ENCODE measurements at places on chromosomes 5 and 9.

DNA sequence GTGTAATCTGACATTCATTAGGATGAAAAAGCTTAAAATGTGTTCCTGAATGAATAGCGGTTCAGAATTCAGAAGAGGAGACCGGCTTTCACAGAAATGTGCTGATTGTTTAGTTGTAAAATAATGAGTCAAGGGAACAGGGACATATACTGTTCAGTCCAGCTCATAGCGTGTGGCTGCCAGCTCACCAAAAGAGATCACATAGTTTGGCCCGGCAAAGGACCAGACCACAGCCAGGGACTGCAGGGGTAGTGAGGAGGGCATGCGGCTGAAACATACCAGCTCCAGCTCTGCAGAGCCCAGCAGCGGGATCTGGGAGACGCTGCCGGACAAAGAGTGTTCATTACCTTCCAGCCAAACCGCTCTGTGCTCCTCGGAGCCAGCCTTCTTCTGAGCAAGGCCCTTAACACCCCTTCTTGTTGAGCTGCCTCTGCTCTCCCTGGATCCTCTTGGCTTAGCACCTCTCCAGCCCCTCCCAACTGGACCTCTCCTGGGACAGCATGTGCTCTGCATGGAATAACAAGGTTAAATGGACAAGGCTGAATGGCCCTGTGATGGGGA lies 116.8 kb upstream of the CNTLN start:
- peak; percentile 99 for DNase-seq

DNA sequence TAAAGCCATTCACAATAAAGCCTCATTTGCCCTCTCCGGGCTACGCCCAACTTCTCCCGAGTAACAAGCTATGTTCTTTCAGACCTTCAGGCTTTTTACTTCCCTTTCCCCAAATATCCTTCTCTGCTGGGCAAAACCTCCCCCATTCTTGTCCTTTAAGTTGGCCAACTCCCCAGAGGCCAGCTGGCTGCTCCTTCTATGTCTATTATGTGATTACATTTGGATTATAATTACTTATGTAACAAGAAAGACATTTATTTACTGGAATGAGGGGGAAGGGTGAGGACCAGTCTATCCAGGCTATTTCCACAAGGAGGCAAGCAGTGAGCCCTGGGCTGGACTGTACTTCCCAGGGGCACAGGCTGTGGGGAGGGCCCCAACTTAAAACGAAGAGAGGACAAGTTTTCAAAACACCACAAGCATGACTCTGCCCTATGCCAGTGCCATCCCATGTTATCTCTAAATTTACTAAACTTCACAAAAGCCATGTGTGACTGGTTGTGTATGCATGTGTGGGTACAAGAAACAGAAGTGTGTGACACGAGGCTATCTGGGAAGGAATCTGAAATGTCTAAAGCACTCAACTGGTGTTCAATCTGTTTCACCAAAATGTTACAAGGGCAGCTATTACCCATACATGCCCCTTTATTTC lies 84.5 kb downstream of the GNAQ start:
- no peak for DNase-seq

DNA sequence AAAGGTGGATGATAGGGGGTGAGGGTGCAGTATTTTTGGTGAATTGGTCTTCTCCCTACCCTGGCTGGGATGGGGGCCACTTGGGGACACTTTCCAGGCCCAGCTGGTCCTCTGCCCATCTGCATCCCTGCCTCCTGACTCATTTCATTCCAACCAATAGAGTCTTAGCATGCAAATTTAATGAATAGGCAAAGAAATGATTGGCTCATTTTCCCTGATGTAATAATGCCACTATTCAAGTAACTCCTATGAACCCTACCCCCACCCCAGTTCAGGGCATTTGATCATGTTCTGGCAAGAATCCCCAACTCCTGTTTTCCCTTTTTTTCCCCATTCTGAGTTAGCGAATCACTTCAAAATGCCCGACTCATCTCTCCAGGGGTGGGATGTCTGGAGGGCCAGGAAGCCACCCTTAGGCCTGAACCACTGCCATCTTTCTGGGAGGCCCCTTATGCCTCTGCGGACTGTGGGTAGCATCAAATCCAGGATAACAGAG lies 56.7 kb downstream of the PCDH1 start:
- peak; percentile 83 for DNase-seq

- DNase-seq: no peak
These were observed 30.4 kb downstream of the FBXW11 start for GRCh38 chr5:171975877-171976667.

- no peak for DNase-seq
These were observed 49.2 kb downstream of the PCSK5 start for GRCh38 chr9:75939536-75940111.

- peak; percentile 92 for DNase-seq
These were observed 55.8 kb downstream of the SLC22A5 start for GRCh38 chr5:132425009-132425937.

GRCh38 chr5:88662846-88663245 lies 220.1 kb downstream of the MEF2C start:
- no peak for DNase-seq

DNA sequence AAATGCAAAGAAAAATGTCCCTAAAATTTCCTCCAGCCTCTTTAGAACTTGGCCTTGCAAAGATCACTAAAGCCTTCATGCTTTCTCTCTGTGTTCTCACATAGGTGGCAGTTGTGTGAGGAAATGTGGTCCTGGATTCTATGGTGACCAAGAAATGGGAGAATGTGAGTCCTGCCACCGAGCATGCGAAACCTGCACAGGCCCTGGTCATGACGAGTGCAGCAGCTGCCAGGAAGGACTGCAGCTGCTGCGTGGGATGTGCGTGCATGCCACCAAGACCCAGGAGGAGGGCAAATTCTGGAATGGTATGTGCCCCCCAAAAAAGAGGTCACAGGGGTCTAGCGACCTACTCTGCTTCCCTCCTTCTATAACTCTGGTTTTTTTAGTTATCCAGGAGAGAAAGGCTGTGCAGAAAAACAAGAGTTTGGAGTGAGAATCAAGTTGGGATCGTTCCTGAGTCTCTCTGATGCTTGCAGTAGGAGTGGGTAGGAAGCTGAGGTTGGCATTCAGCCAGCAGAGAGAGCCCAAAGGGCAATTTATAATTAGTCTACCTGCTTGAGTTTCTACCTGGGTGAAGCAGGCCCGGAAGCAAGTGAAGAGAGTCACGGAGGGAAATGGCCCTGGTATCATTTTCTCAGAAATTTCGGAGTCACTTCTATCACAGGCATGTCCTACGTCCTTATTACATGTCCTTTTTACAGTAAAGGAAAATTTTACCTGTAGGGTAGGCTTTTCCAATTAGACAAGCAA lies 97.5 kb downstream of the RFK start:
- no peak for DNase-seq

DNA sequence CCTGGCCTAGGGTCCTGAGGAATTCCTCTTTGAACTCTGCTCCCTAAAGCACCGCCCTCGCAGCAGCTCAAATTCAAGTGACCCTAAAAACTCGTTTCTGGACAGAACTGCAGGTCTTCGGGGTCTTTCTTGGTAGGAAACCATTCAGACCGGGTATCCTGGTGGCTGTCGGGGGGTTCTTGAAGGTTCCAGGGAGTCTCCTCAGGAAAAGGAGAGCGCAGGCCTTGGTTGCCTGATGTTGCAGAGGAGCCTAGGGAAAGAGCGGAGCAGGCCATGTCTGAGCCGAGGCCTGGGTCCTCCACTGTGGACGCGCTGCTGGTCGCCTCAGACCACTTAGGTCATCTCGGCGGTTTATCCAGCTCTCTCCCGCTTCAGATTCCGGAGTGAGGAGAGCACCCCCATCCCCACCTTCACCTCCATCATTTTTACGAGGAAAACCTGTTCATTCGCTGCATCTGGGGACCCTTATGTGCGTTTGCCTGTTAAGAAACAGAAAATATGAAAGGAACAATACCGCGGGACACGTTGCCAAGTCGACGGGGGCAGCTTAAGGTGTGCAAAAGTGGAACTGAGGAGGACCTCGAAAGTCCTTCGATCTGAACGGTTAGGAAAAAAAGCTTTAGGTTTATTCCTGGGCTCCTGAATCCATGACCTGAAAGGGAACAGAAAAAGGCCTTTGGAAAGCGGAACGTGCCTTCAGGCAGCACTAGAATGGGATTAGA lies 299.4 kb downstream of the PARP8 start:
- DNase-seq: no peak

GRCh38 chr5:73514418-73514817 lies 16.2 kb downstream of the BTF3 start:
- no peak for DNase-seq

DNA sequence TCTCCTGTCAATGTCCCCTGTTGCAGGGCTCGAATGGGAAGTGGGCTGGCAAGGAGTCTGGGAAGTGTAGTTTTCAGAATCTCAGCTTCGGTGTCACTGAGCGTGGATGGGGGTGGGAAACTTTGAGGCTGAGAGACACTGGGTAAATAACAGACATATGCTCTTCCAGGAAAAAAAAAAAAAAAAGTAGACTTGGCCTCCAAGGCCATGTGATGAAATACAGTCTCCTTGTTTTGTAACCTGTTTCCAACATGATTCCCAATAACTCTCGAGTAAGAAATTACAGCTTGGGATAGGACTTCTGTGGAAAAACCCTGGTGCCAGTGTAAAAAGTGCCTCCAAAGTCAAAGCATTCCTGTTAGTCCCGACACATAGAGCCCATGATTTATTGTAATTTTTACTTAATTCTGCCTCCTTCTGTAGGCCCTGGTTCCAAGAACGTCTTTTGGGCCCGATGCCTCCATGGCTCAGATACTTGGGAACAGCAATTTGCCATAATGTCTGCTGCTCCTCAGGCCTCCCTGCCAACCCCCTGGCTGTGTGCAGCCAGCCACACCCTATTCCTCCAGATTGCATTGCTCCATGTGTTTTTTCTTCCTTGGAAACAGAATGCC lies 119.5 kb upstream of the TNC start:
- peak; percentile 67 for DNase-seq

GRCh38 chr9:1087120-1087881 lies 37.1 kb downstream of the DMRT2 start:
- DNase-seq: no peak

GRCh38 chr9:37561682-37562081 lies 14.5 kb downstream of the FBXO10 start:
- DNase-seq: no peak

- DNase-seq: no peak
These were observed 162.3 kb upstream of the CYLC2 start for GRCh38 chr9:102832814-102833213.

DNA sequence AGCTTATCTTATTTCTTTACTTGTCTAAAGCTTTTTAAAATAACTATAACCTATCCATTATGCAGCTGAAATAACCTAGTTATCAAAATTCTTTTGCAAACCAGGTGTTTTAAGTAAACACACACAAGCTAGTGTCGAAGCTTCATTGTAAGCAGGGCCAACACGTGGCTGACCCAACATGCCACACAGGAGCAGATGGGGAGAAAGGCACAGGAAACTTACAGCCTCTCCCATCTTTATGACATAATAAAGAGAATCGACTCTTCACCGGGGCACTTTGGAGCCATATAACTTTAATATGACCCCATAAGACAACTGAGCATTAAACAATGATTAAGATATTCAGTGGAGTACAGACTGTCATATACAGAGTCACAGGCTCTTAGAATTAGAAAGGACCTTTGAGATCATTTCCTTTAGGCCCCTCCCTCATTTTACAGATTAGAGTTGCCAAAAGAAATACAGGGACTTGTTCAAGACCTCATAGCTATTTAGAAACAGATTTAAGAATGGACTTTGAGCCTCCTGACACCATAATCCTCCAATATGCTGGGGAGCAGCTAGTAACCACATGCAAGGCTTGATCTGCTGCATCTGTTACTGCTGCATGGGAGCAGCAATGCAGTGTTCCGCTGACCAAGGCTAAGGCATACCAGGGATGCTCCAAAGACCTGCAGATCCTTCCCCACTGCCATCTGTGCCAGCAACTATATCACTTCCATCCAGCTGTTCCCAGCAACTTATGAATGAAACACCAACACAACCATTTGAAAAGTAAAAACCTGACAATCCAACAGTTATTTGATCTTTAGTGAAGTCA lies 75.4 kb downstream of the RASEF start:
- no peak for DNase-seq

DNA sequence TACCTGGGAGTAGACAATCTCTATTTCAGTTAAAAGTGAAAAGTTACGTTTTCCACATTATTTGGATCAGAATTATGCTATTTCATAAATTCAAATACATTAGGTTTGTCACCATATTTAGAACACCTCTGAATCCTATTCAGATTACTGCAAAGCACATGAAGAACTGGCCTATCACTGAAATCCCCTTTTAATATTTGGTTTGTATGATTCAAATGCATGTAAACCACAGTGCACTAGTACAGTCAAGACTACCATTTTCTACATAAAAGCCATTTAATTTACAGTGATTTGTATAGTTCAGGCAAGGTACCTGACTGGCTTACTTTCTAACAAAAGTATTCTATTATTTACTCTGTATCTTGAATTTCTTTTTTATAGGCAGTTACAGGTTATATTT lies 212.5 kb downstream of the MEF2C start:
- no peak for DNase-seq

DNA sequence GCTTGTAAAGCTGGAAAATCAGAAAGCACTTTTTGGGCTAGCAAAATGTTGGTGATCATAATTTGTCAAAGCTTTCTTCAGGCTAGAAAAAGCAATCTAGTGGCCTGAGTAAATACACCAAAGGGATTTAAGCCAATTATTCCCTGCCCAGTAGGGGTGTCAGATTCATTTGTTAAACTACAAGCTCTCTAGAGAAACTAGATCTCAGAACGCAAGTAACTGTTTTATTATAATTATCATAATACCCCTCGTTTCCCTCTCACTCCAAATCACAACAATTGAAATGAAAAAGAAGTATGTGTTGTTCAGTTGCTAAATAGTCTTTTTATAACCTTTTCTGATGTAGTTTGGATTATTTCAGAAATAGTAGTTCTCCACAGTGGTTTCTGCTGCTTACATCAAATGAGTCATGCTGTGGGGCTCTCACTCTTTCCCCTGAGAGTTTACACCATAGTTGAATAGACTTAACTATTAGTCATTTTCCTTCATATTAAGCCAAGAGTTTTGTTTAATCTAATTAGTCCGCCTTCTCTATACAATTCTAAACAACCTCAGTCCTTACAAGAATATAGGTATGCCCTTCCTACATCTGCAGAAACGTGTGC lies 918.6 kb upstream of the DMAC1 start:
- DNase-seq: peak; percentile 94

GRCh38 chr5:159915904-159916840 lies at the start of gene ADRA1B:
ADRA1B (plus strand) TSS chr5:159916482; CDS start chr5:159916906, 424 bp downstream.
- DNase-seq: peak; percentile 50

DNA sequence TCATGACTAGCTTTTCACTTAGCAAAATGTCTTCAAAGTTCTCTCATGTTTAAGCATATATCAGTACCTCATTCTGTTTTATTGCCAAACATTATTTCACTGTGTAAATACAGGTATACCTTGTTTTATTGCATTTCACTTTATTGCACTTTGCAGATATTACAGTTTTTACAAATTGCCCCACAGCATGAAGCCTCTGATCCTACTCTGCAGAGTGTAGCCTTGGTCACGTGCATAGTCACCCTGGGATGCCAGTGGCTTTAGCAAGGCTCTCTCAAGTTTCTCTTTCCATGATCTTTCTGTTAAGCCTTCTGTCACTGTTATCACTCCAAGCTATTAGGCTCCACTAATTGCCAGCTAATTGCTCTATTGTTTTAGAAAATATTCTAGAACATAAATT lies 182.2 kb upstream of the GRIA1 start:
- no peak for DNase-seq
